ENCODE measurements at places on chromosomes 7 and 10.

DNA sequence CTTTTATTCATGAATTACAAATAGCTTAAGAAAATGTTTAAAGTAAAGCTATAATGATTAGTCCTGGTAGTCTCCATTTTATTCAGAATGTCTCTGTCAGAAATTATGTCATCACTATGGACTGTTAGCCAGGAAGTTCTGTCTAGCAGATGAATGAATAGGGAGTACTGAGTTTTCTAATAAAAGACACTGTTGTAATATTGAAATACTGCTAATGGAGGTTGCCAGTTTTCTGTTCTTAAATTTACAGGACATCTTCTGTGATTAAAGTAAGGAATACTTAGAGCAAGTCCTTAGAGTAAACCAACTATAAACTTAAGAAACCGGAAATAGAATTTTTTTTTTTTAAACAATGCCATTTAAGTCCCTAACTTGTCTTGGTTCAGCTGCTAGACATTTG, 309.8 kb downstream of the ADK start:
- DNase-seq: no peak

- no peak for DNase-seq
These were observed 238.8 kb downstream of the BAMBI start for GRCh38 chr10:28915989-28916588.

- DNase-seq: no peak
These were observed 5.0 kb upstream of the CNOT4 start for GRCh38 chr7:135514856-135515255.

DNA sequence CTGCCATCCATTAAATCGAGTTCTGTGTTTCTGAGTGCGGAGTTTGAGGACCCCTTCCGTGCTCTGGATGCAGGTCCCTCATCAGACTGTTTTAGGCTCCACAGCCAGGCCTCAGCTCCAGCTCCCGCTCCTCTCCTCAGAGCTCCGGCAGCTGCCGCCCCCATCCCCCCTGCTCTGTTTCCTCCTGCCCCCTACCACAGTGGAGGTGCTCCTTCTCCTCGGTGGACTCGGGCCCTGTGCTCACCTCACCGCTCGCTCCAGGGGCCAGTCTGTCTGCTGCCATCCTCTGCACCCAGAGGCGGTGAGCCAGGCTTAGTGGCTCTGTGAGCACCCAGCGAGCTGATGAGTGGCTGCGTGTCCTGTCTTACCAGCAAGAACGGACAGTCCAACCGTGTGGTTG, 21.4 kb upstream of the PRKAR1B start:
- no peak for DNase-seq

DNA sequence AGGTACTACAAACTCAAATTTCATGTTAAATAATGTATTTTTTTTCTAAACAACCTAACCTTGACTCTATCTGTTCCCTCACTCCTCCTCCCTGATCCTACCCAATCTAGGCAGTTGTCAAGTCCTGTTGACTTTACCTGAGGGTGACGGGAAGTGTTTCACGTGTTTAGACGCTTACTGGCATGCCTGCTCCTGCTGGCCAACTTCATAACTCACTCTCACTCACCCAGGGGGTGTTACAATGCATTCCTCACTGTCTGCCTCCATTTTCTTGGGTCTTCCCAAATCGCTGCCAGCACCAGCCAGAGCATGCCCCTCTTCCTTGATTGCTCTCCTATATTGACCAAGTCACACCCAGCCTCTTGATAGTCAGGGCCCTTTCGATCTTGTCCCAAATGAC, 28.3 kb downstream of the CRCP start:
- no peak for DNase-seq

GRCh38 chr7:132322970-132323369, 253.3 kb downstream of the PLXNA4 start:
- no peak for DNase-seq

DNA sequence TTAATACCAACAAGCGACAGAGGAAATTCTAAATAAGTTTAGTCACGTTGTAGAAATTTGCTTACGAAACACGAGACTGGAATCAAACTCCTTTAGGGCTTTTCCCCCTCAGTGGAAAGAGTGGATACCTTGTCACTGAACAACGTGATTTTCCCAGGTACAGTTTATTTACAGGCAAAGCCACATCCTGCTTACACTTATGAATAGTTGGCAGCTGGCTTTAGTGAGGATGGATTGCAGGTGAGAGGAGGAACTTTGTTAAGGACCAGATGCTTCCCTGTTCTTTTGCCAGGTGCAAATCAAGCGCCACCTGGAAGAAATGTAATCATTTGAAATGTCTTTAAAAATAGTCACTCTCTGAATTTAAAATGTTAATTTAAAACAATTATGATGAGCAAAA, 282.4 kb downstream of the ADARB2 start:
- no peak for DNase-seq

DNA sequence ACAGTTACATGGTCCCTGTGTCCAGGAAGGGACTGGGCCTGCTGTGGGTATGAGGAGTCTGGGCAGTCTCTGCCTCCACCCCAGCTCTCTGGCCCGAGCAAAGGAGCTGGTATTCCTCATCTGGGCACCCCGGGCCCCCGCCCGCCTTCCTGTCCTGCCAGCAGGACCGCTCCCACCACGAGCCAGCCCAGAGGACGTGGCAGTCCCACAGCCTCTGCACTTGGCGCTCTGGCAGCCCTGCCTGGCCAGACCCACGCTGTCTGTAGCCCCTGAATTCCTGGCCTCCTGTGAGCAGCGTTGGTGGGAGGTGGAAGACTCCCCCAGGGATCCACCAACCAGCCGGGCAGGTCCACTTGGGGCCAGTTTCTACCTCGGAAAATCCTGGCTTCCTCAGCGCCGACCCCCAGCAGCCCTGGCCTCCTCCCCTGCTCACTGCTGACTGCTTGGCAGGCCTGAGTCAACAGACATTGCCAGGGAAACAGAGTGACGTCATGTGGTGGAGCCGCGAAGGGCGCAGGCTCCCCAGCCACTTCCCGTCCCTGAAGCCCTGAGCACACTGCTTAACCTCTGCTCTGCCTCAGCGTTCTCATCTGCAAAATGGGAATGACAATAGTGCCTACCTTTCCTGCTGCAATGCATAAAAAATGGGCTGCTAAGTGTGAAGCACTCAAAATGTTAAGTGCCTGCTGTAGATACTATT, 21.6 kb upstream of the LIMK1 start:
- peak; percentile 67 for DNase-seq

GRCh38 chr7:155338632-155339320, 41.1 kb downstream of the INSIG1 start:
- DNase-seq: peak; percentile 37

DNA sequence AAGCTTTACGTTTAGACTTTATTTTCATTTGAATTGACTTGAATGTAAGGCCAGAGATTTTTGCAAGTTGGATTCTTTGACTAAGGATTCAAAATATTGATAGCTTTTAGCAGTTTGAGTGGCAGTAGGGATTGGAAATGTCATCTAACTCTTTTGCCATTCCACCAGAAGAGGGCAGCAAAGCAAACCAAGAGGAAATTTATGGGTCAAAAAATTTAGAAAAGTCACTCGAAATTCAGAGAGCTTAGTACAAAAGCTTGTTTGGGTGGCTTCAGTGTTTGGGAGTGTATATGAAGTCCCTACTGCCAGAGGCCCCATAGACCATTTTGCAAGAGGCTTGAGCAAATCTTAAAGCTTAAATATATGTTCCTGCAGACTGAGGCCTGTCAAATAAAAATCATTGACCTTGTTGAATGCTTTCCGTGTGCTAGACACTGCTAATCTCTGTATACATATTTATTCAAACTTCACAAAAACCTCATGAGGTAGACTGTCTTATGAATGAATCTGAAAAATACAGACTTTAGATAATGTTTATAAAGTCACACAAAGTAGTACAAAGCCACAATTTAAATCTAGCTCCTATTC, 44.6 kb upstream of the RSBN1L start:
- DNase-seq: peak; percentile 49

DNA sequence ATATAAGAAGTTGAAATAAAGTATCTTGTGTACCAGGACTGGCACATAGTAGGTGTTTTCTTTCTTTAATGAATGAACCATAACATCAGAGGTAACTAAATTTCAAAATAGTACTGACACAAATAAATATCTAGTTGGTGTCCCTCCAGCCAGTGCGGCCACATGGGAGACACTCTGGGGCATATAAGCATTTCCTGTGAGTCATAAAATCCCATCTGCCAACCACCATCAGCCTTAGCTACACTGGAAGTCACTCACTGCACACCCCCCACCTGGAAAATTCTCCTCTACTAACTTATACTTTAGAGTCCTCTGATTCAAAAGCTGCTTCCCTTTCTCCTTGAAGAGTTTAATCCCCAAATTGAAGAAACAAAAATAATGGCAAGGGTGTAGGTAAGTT, 32.5 kb downstream of the DYDC1 start:
- DNase-seq: no peak

DNA sequence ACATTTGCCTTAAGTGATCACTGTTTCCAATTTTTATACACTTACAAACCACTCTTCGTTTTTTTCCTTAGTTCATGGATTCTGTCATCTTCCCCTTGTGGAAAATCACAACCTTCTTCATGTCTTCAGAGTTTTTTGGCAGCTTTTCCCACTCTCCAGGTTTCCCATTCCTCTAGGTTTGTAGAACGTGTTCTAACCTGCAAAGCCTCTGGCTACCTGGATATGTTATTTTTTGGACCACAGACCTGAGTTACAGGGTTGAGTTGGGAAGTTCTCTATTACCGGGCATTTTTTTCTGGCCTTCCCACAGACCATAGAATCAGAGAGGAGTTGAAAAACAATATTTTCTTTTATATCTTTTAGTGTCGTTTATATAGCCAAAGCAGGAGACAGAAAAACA, 30.2 kb downstream of the NRG3 start:
- no peak for DNase-seq

- no peak for DNase-seq
These were observed 24.4 kb downstream of the CSGALNACT2 start for GRCh38 chr10:43162604-43163003.

GRCh38 chr10:100346351-100346764, 675 bp upstream of the SCD start:
- peak; percentile 72 for DNase-seq

- DNase-seq: no peak
These were observed 990.7 kb downstream of the CCSER2 start for GRCh38 chr10:85318809-85319807.

DNA sequence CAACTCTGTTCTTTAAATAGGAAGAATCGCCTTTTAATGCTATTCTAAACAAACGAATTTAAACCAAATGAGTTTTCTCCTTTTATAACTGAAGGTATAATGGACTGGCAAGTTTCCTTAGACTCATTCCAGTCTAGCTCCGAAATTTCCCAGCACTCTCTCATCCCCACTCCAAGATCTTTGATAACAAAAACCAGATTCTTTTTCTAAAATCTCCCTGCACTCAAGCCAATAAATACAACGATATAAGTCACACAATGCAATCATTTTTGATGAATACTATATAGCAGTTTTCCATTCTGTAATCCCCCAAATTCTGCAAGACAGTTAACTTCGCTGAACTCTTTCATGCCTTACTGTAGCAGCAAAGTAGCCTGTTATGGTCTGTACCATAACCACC, 1.9 kb downstream of the OGA start:
- DNase-seq: no peak

DNA sequence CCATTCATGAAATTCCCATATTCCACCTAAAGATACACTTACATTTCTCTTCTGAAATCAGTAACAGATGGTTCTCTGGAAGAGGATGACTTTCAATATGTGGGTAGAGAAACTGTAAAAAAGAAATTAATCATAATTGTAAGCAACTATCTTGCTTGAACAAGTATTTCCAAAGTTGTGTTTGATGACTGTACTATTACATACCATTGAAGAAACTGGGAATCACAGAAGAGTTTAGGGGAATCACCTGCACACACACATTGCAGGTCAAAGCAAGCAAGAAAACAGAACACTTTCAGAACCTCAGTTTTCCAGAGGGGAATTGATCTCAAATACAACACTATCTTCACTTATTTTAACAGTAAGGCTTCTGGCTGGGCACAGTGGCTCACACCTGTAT, 33.6 kb downstream of the GSAP start:
- no peak for DNase-seq

GRCh38 chr10:103181244-103181643, 11.8 kb downstream of the NT5C2 start:
- DNase-seq: peak; percentile 2

DNA sequence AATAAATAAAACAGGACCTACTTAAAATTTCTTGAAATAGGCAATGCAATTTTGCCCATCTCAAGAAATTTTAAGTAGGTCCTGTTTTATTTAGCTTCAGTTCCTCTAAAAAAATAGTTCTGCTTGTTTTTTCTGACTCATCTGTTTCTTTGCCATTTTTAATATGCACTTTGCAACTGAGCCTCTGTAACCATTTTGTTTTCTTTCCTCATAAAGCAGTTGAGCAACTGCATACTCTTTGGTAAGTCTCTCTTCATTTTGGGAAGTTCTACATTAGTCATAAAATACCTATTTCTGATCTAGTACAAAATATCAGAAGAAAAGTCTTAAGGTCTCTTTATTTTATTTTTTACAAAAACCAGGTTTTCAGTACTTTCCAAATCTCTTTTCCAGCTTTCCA, 18.0 kb downstream of the TAS2R40 start:
- DNase-seq: no peak

DNA sequence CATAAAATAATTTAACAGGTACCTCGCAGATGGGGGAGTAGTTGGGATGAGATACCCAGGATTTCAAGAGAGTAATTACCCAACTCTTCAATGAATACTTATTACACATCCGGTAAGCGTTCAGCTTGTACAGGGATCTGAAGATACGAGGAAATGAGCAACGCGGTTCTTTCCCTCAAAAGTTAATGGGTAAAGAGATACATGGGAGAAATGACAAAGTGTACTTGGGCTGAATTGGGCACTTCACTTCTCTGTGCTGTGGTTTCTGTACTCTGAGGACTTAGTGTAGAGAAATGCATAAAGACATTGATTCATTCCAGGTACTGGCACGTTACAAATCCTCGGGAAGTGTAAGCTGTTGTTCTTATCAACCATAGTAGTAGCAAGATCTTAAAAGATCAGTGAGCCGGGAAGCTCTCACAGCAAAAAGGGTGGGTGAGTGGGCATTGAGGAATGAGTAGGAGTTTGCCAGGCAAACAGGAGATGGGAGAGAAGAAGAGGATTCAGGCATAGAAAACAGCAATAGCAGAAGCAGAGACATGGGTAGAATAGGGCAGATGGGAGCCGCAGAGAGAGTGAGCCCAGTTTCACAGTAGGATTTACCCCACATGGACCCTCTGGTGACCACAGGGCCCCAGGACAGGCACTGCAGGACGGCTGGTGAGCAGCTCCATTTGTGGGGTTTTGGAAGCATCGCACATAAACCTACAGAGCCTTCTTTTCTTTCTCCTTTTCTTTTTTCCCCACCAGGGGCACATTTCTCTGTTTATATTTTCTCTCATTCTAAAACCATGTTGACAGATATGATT, 304.3 kb upstream of the PITRM1 start:
- no peak for DNase-seq

DNA sequence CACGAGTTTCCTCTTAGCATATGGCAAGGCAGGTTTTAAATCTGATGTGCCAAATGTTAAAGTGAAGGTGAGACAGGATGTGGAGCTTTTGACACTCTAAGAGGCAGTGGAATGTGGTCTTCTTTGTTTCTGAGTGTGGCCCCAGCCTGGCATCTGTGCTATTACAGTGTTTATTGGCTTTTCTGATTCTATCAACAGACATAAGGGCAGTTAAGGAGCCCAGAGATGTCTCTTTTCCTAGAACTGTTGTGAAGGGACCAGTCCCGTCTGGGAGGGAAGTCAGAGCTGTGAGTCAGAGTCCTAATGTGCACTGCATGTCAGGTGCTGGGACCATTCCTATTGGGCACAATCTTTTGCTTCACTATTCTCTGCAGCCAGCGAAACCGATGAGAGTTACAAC, 32.5 kb downstream of the TRUB1 start:
- DNase-seq: no peak

GRCh38 chr10:16603308-16603707, 81.6 kb upstream of the C1QL3 start:
- DNase-seq: no peak

Measured in CD4-positive, alpha-beta T cell treated with Interleukin-6 for 4 hours (primary cell).